Sigmoid colon (tissue), 7 donors: ENCODE measurements at places on chromosomes 5 and 9.

GRCh38 chr9:34381323-34381722 lies 4.6 kb upstream of the MYORG start:
- DNase-seq: peak; percentile 70

DNA sequence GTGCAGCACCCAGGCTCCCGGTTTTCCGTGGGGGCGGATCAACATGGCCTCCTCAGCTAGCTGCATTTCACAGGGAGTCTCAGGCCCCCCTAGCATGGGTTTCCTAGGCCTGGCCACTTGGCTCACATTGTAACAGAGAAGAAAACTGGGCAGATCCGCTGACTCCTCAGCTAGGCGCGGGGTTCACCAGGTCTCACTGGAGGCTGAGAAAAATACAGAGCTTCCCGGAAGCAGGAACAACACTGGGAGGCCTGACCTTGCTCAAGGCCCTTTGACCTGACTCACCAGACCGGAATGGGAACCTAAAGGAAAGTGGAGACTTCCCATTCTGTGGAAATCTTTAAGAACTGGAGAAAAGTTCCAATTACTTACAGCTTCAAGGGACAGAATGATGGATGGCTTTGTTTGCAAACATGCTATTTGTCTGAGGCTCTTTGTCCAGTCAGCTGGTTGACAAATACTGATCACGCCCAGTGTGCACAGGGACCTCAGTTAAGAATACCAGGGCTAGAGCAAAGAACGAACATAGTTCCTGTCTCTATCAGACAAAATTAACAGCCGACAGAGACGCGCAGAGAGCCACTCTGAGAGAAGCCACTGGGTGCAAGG lies 88.7 kb upstream of the LRRTM2 start:
- no peak for DNase-seq

GRCh38 chr9:121359351-121360294 lies 10.4 kb downstream of the STOM start:
- no peak for DNase-seq

DNA sequence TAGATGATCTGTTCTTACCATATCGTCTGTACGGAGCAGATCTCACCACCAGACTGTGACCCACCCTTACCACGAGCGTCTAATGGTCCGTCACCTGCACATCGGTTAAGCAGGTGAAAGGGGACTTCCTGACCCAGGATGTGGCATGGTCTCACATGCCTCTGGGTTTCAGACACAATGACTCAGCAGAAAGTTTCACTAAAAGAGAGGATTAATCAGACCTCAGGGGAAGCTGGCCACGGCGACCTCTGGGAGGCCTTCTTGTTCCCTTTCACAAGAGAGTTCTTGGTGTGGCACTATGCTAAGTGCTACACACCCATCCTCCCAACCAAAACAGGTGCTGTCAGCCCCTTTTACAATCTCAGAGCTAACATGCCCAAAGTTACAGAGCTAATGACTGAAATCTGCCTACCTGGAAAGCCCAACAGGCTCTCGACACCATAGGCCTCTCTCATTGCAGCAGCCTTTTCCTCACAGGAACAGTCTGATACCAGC lies 41.6 kb downstream of the ADAMTS12 start:
- no peak for DNase-seq

GRCh38 chr5:62585306-62585705 lies 6.7 kb downstream of the LRRC70 start:
- no peak for DNase-seq

- DNase-seq: no peak
Observed at GRCh38 chr9:136494531-136495215, 11.8 kb upstream of the SEC16A start.
